ENCODE measurements at places on chromosomes 3 and 15.
A peak's percentile ranks its signal among the peaks of the same experiment; 100 is the strongest.

GRCh38 chr3:12959410-12959809 is 113.8 kb downstream of the IQSEC1 start:
- no peaks in the 10 kb centered on the region for H3K36me3 ChIP-seq
- H3K27ac ChIP-seq = peak overlapping the region; percentile 58
- H3K4me3 ChIP-seq = no peak overlapping the region

- DNase-seq = no peak
- no peaks in the 10 kb centered on the region for H3K27me3 ChIP-seq
- H3K27ac ChIP-seq = no peak overlapping the region
- H3K36me3 ChIP-seq = no peaks in the 10 kb centered on the region
- peaks cover 48% of the 10 kb centered on the region for H3K4me1 ChIP-seq
Observed at GRCh38 chr15:64624242-64624641, 151.1 kb downstream of the RBPMS2 start.

DNA sequence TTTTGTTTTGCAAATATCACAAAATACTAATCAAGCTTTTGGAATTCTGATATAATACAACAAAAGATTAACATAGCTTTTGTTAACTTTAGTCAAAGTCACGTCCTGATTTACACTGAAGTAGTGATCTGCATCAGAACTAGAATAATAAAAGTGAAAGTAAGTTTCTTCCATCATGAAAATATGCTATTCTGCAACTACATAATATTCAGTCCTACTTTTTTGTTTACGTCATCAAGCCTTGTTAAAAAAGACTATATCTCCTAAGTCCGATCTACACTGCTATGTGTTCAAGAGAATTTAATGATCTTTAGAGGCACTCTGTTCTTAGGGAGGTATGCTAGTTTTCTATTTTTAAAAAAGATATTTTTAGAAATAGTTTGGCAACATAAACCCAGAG is 330.1 kb downstream of the ARPP21 start:
- H3K27ac ChIP-seq = no peak overlapping the region
- no peak for DNase-seq
- H3K4me3 ChIP-seq = no peak overlapping the region
- H3K4me1 ChIP-seq = no peaks in the 10 kb centered on the region
- H3K36me3 ChIP-seq = no peaks in the 10 kb centered on the region
- no peaks in the 10 kb centered on the region for H3K27me3 ChIP-seq

GRCh38 chr15:39304931-39305728 is 275.7 kb upstream of the THBS1 start:
- DNase-seq = no peak
- H3K36me3 ChIP-seq = no peaks in the 10 kb centered on the region
- H3K27ac ChIP-seq = no peak overlapping the region
- no peak overlapping the region for H3K4me3 ChIP-seq

DNA sequence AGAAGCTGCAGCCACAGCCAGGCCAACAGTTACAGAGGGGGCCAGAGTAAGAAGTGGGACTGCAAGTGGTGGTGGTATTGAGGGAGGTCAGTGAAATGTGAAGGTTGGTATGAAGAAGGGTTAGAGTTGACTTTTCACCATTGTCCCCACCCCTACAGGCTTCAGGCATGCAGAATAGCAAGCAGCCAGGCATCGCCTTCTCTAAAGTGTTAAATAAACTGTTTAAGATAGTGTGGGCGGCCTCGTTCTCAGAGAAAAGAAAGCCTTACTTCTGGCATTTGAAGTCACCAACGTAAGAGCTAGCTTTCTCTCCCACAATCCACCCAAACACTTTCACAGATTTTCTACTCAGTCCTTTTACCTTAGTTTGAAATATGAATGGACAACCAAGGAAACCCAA is 230.0 kb upstream of the CTDSPL start:
- H3K4me3 ChIP-seq = no peak overlapping the region
- no peak for DNase-seq
- no peaks in the 10 kb centered on the region for H3K27me3 ChIP-seq
- H3K27ac ChIP-seq = no peak overlapping the region

DNA sequence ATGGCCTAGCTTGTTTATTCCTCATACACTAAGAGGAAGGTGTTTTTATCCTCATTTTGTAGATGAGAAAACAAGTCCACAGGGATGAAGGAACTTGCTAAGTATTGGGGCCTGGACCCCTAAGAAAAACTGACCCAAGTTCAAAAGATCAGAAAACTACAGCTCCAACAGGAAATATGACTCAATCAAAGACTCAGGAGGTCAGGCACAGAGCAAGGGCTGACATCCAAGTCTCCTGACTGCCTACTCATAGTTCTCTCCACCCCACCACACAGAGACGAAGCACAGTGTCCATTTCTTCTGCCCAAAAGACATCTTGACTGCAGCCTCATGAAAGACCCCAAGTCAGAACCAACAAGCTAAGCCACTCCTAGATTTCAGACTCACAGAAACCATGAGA is 26.9 kb upstream of the TPM1 start:
- DNase-seq = no peak
- no peaks in the 10 kb centered on the region for H3K27me3 ChIP-seq
- H3K27ac ChIP-seq = peak overlapping the region; percentile 55
- H3K4me1 ChIP-seq = peaks cover 28% of the 10 kb centered on the region
- no peaks in the 10 kb centered on the region for H3K36me3 ChIP-seq

DNA sequence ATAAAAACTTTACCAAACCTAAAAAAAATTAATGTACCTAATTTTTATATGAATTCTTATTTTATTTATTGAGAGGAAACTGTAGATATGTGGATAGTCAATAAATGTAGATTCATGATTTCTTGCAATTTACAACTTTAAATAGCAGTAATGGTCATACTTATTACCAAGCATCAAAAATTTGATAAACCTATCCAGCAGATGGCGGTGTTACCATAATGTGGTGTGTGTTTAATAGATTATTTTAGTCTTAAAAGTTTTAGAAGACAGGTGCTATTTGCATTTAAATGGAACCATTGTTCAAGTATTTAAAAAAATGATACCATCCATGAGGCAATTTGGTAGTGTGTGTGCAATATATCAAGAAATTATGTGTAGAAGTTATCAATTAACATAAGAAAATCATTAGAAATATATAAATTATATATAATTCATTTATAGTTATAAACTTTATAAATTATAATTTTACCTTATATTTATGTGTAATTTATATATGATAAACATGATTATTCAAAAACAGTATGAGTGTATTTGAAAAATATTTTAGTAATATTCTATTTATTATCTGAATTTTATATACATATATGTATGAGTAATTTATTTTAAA is 176.0 kb upstream of the BCHE start:
- no peaks in the 10 kb centered on the region for H3K4me1 ChIP-seq
- H3K4me3 ChIP-seq = no peak overlapping the region
- no peak overlapping the region for H3K27ac ChIP-seq
- H3K27me3 ChIP-seq = no peaks in the 10 kb centered on the region
- no peaks in the 10 kb centered on the region for H3K36me3 ChIP-seq
- DNase-seq = no peak

DNA sequence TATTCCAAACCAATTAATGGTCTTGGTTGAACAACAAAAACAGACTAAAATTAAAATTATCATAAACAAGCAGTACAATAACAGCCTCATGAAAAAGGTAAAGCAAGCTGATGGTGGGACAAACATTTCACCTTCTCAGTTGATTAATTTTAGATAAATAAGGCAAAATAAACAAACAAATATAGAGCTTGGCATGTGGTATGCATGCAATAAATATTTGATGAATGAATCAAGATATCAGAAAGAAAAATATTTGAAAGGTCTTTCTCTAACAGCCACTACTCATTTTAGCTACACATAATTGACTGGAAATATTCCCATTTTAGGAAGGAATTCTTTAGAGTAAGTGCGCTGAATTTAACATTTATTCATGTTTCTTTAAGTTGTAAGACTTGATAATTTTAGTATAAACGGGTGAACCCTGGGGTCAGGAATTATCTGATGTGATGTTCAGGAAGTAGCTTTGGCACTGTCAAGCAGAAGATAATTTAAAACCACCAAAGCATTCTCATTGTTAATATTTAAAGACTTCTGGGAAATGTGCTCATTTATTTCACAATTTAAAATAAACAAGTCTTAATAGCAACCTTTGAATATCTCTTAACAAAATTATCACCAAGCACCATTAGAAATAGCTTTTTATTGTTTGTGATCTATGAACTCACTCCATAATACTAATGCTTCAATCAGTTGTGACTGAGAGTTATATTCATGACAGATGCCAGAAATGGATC is 372.3 kb upstream of the TGFBR2 start:
- no peak overlapping the region for H3K4me3 ChIP-seq
- peak overlapping the region; percentile 37 for H3K27ac ChIP-seq
- H3K27me3 ChIP-seq = no peaks in the 10 kb centered on the region
- no peak for DNase-seq

DNA sequence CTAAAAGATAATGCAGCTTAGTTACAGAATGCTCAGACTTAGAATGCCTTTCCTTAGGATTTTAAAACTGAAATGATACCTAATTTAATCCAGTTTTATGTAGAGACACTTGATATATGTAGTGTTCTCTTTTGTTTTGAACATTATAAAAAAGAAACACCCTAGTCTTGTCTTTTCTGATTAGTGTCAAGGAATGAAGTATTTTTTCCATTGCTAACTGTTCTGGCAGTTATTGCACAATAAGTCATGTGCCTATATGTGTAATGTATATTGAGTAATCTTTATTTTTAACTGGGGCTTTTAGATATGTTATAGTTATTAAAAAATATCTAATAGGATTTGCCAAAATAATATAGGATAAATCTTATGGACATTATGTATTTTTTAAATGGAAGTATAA is 4.5 kb downstream of the ARL8B start:
- H3K4me3 ChIP-seq = no peak overlapping the region
- H3K4me1 ChIP-seq = peaks cover 71% of the 10 kb centered on the region
- no peaks in the 10 kb centered on the region for H3K27me3 ChIP-seq
- H3K36me3 ChIP-seq = no peaks in the 10 kb centered on the region

DNA sequence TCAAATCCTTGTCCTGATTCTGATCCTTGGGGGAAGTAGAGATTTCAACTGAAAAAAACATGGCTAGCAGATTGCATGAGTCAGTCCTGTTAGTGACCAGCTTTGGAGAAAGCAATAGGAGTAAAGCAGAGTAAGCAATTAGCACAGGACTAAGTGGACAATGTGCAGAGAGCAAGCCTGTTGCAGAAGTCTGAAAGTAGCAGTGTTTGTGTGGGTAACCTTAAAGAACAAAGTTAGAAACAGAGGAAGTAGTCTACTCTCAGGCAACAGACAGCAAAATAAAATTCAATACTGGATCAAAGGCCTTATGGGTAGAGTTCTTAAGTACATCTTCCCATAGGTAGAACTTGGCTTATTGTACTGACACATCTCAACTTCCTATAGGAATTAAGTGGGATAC is 916.8 kb downstream of the CADM2 start:
- no peak overlapping the region for H3K27ac ChIP-seq
- DNase-seq = no peak
- H3K4me3 ChIP-seq = no peak overlapping the region
- H3K36me3 ChIP-seq = no peaks in the 10 kb centered on the region
- H3K27me3 ChIP-seq = no peaks in the 10 kb centered on the region

- H3K27ac ChIP-seq = no peak overlapping the region
- peaks cover 22% of the 10 kb centered on the region for H3K36me3 ChIP-seq
- H3K4me1 ChIP-seq = no peaks in the 10 kb centered on the region
- no peak for DNase-seq
- no peaks in the 10 kb centered on the region for H3K27me3 ChIP-seq
- no peak overlapping the region for H3K4me3 ChIP-seq
Observed at GRCh38 chr3:43076857-43077256, 29.0 kb downstream of the POMGNT2 start.

DNA sequence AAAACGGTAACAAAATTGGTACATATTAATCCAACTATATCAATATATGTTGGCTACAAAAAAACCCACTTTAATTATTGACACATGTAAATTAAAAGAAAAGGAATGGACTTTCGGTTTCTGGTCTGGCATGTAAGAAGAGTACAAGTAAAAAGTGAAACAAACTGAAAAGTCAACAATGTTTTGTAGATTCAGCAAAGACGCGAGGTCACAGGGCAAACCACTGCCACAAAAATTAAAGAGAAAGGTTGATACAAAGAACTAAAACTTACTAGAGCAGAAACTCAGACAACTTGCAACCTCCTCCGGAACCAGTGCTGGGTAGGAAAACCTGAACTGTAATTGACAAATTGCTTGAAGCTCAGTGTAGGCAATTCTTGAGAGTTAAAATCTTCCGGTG is 110.6 kb upstream of the ARPP21 start:
- no peaks in the 10 kb centered on the region for H3K27me3 ChIP-seq
- no peaks in the 10 kb centered on the region for H3K36me3 ChIP-seq
- H3K27ac ChIP-seq = no peak overlapping the region
- no peak overlapping the region for H3K4me3 ChIP-seq
- H3K4me1 ChIP-seq = no peaks in the 10 kb centered on the region

- peak overlapping the region; percentile 31 for H3K27ac ChIP-seq
- DNase-seq = no peak
- H3K4me1 ChIP-seq = peaks cover 20% of the 10 kb centered on the region
- H3K4me3 ChIP-seq = no peak overlapping the region
- H3K36me3 ChIP-seq = no peaks in the 10 kb centered on the region
Observed at GRCh38 chr15:25683911-25684310, 179.2 kb downstream of the ATP10A start.

DNA sequence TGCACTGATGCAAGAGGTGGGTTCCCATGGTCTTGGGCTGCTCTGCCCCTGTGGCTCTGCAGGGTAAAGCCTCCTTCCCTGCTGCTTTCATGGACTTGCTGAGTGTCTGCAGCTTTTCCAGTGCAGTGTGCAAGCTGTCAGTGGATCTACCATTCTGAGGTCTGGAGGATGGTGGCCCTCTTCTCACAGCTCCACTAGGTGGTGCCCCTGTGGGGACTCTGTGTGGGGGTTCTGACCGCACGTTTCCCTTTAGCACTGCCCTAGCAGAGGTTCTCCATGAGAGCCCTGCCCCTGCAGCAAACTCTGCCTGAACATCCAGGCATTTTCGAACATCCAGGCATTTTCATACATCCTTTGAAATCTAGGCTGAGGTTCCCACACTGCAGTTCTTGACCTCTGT is 329.8 kb upstream of the NAALADL2 start:
- DNase-seq = no peak
- H3K27me3 ChIP-seq = no peaks in the 10 kb centered on the region
- H3K4me3 ChIP-seq = no peak overlapping the region
- H3K36me3 ChIP-seq = no peaks in the 10 kb centered on the region

All from vagina (tissue), 2 donors.